ENCODE measurements at places on chromosomes 12 and 14. TPM values are rescaled to one million over a fixed set of nuclear protein-coding genes. Genes with fewer than 3 reads are reported as not detected.

FOXN4 gene
- total RNA-seq = not detected

REM2 gene
- total RNA-seq = 0.77 TPM

GYS2 gene
- not detected for total RNA-seq

LMNTD1 gene
- not detected for total RNA-seq

KRT74 gene
- not detected for total RNA-seq

KRT72 gene
- total RNA-seq = 0.17 TPM

MYO1H gene
- total RNA-seq = not detected

PRPH gene
- not detected for total RNA-seq

TAS2R50 gene
- total RNA-seq = not detected

BMP4 gene
- not detected for total RNA-seq

ANO4 gene
- not detected for total RNA-seq

CKB gene
- 6.1 TPM for total RNA-seq

PLXNC1 gene
- total RNA-seq = 6.2 TPM

SIRT4 gene
- total RNA-seq = 2.0 TPM

FRS2 gene
- 8.6 TPM for total RNA-seq

DNA sequence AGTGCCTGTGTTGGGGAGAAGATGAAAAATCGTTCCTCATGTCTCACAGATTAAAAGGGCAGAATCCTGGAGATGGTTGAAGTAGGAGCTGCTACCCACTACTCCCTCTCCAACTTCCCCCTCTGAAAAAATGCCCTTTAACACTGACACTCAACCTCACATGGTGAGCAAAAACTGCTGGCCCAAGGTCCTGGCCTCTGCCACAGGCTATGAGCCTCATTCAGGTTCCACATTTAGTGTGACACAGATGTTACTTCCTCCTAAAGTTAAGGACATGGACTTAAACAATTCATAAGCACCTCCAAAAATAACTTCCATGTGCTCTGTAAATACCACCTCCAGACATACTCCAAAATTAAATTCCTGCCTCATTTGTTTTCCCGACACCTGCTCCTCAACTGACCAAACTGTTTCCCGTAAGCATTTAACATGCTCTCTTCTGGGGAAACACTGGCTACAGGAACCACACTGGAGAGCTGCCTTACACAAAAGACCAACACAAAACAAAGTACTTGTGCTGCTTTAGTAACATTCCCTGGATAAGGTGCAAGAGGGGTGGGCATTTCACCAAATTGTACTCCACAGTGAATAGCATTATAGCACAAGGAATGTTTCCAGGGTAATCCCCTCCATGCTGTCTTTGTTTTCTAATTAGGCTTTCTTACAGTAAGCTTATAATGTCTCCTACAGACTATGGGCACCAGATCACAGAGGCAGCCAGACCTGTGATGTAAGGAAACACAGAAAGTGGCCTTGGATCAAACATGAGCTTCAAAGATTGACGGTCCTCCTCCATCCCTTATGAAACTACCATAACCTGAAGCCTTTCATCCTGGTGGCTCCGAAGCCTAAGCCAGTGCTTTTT lies 57.0 kb downstream of the PHLDA1 start:
- DNase-seq = no peak

GRCh38 chr12:74945771-74946198 lies 263.9 kb downstream of the KCNC2 start:
- DNase-seq = no peak

GRCh38 chr14:72416892-72417291 lies 477.0 kb downstream of the DPF3 start:
- DNase-seq = no peak

DNA sequence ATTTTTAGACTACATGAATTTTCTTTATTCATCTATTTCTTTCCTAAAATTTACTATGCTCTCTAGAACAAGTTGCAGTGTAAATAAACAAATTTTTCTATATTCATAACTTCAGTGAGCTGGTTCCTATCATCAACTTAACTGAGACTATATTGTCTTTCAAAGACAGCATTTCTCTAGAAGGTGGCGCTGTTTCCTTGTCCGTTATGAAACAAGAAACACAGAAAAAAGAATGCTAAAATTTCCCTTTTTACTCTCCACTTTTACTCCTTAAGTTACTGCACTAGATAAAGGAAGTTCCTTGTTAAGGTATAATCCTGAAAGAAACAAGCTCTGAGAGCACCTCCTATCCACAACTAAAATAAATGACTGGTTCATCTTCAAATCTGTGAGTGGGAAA lies 8.2 kb upstream of the CLEC2A start:
- DNase-seq = no peak

GRCh38 chr14:39154594-39155189 lies 15.4 kb downstream of the TRAPPC6B start:
- no peak for DNase-seq

DNA sequence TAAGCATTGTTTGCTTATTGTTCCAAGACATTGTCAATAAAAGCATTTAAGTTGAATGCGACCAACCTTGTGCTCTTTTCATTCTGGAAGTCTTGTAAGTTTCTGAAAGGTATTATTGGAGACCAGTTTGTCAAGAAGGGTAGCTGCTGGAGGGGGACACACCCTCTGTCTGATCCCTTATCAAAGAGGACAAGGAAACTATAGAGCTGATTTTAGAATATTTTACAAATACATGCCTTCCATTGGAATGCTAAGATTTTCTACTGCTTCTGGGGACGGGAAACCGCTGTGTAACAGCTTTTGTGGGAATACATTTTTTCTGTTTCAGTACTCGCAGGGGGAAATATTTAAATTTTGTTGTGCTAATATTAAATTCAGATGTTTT lies 3.5 kb downstream of the FOS start:
- DNase-seq = no peak

DNA sequence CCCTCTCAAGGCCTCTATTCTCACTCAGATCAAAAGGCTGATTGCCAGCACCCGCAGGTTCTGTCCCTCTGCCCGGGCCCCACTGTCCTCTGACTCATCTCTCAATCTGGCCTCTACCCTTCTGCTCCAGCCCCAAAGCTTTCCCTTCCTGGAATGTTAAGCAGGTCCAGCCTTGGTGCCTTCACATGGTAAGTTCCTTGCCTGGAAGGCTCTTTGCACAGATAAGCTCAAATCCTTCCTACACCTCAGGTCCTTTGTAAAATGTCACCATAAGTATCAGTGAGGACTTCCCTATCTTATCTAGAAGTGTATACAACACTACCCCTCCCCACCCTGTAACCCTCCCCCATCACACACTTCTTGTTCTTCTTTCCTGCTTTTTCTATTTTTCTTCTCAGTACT lies 22.2 kb downstream of the LPCAT3 start:
- no peak for DNase-seq

GRCh38 chr12:124906606-124907261 lies 7.7 kb downstream of the UBC start:
- DNase-seq = peak; percentile 90

DNA sequence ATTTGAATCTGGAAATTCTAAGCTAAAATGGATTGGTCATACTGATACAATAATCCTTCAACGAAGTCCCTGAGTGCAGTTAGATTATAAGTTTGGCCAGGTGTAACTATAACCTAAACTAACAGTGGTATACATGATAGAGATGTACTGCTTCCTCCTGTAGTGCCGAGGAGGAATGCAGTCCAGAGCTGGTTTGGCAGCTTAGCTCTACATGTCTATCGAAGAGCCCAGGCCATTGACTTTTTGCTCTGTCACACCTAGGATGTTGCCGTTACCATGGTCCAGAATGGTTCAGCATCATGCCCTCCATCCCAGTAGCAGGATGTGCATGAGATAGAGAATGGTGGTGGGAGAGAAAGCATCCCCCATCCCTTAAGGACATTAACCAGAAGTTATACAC lies 318.1 kb downstream of the ZFP36L1 start:
- DNase-seq = no peak

GRCh38 chr12:64968989-64969819 lies 144.8 kb downstream of the TBC1D30 start:
- no peak for DNase-seq

DNA sequence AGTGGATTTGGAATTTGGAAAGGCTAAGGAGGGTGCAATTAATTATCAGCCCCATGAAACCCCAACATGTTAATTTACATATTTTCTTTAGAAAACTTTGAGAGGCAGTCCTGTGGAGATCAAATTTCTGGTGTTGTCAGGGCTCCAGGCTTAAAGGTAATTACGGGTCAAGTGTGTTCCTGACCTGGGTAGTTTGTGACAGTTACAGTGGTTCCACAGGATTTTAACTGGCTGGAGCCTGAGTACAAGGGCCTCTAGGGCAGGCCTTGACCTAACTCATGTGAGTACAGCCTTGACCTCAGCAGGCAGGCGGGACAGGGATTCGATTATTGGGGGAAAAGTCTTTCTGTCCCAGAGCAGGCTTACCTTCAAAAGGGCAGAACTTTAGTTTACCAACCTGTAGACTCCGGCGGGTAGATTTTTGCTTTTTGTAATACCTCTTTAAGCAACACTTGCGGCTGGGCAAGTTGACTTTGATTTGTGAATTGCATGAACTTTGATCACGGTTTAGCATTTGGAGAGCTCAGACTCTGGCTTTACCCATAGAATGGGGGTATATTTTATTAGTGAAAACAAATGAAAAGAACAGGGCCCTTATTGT lies 8.4 kb upstream of the PPTC7 start:
- DNase-seq = peak; percentile 8

DNA sequence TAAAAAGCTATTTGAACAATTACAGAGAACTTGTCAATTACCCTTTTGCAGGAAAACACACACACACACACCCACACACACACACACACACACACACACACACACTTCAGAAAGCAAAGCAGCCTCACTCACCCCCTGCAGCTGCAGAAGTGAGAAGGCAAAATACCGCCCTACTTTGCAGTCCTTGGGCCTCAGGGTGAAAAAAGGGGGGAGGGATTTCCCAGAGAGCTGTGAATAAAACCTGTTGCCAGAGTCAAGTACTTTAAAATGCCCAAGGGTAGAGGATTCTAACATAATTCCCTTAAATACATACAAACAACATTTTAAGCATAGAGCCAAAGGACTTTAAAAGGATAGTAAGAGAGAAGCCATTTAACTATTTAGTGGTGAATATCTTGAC lies 285.9 kb downstream of the MDGA2 start:
- DNase-seq = no peak

- DNase-seq = no peak
These were observed 17.0 kb upstream of the IRF2BPL start for GRCh38 chr14:77045238-77046162.

GRCh38 chr14:78070344-78070743 lies 99.8 kb upstream of the NRXN3 start:
- no peak for DNase-seq

GRCh38 chr14:92914087-92914656 lies 8.8 kb upstream of the CHGA start:
- peak; percentile 62 for DNase-seq

GRCh38 chr12:45611061-45611460 lies 118.4 kb upstream of the ARID2 start:
- DNase-seq = no peak

- no peak for DNase-seq
These were observed 489.9 kb downstream of the BCL11B start for GRCh38 chr14:98782062-98782461.

DNA sequence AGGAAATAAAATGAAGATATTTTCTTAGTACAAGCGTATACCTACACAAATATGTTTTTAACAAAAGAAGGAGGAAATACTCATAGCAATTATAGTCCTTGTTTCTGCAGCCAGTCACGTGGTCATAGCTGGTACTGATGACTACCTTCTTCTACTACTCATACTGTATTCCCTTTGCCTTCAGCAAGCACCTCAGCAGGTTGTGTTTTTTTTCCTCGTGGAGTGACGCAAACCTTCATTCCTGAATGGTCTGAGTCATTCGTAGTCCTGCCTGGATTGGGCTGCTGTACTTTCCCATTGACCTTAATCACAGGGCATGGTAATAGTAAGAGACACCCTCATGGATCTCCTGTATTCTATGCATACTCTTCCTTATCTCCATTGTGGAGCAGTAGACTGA lies 25.7 kb upstream of the SLC16A7 start:
- DNase-seq = no peak

DNA sequence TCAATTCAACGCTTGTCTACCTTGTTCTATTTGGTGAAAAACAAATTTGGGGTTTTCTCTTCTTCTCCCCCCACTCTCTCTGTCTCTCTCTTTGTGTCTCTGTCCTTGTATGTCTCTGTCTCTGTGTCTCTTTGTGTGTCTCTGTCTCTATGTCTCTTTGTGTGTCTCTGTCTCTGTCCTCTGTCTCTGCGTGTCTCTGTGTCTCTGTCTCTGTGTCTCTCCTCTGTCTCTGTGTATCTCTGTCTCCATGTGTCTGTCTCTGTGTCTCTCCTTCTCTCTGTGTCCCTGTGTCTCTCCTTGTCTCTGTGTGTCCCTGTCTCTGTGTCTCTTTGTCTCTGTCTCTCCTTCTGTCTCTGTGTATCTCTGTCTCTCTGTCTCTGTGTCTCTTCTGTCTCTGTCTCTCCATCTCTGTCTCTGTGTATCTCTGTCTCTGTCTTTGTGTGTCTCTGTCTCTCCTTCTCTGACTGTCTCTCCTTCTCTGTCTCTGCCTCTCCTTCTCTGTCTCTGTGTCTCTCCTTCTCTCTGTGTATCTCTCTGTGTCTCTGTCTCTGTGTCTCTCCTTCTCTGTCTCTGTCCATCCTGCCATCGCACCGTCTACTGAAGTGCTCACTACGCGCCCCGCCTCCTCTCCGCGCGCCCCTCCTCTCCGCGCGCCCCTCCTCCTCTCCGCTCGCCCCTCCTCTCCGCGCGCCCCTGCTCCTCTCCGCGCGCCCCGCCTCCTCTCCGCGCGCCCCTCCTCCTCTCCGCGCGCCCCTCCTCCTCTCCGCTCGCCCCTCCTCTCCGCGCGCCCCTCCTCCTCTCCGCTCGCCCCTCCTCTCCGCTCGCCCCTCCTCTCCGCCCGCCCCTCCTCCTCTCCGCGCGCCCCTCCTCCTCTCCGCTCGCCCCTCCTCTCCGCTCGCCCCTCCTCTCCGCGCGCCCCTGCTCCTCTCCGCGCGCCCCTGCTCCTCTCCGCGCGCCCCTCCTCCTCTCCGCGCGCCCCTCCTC lies 12.8 kb downstream of the LRCOL1 start:
- DNase-seq = no peak

- DNase-seq = no peak
These were observed 1472.5 kb upstream of the SEL1L start for GRCh38 chr14:83006121-83006670.

- no peak for DNase-seq
These were observed 13.4 kb upstream of the GPRC5A start for GRCh38 chr12:12877781-12878455.

DNA sequence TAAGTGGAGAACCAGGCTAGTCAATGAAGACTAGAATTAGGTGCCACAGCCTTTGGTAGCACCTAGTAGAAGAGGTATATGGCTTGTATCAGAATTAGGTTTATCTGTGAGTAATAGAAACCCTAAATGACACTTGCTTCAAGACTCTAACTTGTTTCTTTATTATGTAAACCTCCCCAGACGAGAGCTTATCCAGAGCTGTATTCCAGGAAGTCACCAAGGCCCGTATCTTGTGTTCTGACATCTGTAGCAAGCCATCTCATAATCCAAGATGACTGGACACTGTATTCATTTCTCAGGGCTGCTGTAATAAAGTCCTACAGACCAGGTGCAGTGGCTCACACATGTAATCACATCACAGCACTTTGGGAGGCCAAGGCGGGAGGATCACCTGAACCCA lies 56.7 kb upstream of the PPP1R12A start:
- no peak for DNase-seq

All from activated CD4-positive, alpha-beta memory T cell treated with anti-CD3 and anti-CD28 coated beads for 36 hours (primary cell).